Occipital lobe (tissue), 3 donors: ENCODE measurements at places on chromosomes 6 and 20.

DNA sequence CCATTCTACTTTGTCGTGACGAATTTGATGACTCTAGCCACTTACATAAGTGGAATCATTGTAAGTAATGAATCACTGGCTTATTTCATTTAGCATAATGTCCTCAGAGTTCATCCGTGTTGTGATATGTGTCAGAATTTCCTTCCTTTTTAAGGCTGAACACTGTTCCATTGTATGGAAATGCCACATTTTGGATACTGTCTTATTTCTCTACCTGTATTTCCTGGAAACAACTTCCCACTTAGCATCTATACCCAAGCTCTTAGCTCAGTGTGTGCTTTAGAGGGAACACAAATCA lies 28.8 kb upstream of the GGTLC1 start:
- no peak for DNase-seq

DNA sequence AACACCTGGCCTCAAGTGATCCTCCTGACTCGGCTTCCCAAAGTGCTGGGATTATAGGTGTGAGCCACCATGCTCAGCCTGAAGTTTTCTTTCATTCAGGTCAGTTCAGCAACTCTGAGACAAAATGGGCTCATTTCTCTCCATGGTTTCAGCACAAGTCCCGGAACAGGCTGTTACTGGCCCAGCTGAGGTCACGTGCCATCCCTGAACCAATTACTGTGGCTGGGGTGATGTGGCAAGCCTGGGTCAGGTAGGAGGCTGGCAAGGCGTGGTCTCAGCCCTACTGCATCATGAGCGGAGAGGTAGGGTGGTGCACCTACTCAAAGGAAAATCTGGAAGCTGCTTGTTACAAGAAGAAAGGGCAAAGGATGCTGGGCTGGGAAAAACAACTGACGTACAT lies 326.4 kb downstream of the KIF16B start:
- DNase-seq, result no peak

- DNase-seq, result no peak
These were observed 72.9 kb upstream of the EEF1E1 start for GRCh38 chr6:8175046-8175777.

DNA sequence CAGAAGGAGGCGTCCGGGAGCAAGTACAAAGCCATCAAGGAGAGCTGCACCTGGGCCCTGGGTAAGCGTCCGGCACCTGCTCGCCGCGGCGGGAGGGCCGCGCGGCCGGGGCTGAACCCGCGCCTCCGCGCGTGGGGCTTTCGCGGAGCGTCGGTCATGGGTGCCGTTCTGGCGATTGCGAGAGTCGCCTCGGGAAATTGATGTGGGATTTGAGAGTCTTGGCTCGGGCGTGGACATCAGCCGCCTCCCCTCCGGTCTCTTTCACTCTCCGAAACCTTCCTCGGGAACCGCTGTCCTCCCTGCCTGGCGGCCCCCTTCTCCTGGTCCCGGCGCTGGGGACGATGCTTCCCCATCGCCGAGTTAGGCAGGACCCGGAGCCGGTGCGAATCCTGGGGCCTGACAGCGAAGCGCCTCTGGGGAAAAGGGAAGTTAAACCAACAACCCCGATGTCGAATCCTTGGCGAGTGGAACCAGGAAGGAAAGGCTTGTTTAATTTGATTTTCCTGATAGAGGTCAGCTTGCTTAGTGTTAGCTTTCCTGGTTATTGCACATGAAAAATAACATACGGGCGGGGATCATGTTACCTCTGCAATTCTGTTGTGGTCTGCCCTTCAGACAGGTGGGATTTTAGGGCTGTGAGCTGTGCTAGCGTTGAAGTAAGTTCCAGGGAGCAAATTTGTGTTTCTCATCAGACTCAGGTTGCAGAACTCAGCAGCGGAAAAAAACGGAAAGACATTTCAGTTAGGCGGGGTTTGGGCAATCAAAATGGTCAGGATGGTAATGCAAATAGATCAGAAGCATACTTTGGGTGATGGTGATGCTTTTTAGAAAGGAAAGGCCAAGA lies 594 bp downstream of the ARFGEF3 start:
- peak; percentile 58 for DNase-seq

DNA sequence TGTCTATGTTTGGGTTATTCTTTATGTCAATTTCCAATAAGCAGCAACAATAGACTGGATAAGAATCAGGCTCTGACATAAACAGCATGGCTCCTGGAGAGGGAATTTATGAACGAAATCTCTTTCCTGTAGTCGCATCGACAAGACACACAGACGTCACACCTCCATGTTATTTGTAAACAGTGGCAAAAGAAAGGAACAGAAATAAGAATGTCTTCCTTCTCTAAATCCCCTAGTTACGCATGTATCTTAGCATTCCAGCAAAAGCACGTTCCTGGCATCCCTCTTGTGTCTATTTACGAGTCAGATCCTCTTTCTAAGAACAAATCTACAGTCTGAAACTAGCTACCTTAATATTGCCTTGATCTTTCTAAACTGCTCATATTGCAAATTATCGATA lies 559.1 kb upstream of the JAG1 start:
- no peak for DNase-seq

DNA sequence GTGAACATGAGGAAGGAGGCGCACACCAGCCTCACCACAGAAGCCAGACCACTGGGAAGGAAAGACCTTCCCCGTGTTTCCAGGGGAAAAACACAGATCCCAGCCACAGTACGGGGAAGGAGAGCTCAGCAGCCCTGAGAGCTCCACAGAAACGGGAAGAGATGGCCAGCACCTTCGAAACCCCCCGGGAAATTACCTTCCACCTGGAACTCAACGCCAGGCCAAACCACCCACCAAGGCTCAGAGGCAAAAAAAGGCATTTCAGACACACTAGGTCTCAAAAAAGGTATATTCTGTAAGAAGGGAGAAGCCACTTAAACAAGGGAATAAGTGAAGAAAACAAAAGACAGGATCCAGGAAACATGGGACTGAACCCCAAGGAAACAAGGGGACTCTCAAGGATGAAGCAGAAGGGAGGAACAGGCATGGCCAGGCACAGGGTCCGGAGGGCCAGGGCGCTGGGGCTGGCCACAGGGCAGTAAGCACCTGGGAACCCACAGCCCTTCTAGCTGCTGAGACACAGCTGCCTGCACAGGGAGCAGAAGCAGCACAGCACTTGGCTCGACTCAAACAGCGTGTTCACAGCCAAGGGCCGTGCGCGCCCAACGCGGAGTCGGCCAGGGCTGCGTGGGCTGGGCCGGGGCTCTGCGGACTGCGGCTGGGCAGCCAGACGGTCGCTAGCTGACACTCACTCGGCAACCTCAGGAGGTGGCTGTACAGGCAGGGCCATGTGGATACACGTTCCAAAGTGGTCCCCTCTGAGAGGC lies 44.6 kb downstream of the TAF4 start:
- DNase-seq, result peak; percentile 33

GRCh38 chr6:25223490-25223991 lies 55.6 kb upstream of the CARMIL1 start:
- DNase-seq, result peak; percentile 22

DNA sequence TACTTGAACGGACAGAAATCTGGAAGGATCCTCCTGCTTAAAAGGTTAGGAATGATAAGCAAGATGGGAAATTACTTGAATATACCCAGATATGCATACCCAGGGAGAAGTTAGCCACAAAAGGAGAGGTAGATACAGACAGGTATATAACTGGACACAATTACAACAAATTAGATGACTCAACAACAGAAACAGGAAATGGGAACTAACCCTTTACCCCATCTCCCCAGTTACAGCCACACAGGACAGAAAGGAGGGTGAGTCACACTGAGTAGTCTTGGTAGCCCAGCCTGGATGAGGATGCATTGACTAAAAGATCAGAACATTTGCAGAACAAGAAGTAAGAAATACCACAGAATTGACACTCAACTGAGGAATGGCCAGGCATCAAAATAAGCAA lies 61.2 kb downstream of the C6orf52 start:
- no peak for DNase-seq

GRCh38 chr20:45293041-45294002 lies 13.3 kb upstream of the RBPJL start:
- peak; percentile 64 for DNase-seq

DNA sequence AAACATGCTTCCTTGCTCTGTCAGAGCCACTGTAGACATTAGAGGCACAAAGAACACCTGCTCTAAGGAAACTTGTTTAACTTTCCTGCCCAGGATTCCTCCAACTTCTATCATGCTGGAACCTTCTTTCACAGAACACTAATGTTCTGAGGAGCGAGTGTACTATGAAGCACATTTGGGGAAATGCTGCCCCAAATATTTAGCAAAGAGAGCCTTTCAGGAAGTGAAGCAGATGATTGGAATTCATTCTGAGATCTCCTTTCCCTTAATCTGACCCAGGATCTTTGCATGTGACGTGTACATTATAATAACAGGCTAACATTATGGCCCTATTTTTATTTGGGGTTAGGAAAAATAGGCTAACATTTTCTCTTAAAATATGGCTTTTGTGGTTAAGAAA lies 21.0 kb upstream of the FYN start:
- DNase-seq, result no peak

- peak; percentile 15 for DNase-seq
These were observed 10.6 kb downstream of the NOL4L start for GRCh38 chr20:32574296-32575226.

- DNase-seq, result no peak
These were observed 8.1 kb downstream of the CRISP3 start for GRCh38 chr6:49736017-49736508.

- no peak for DNase-seq
These were observed 609.5 kb upstream of the CDH4 start for GRCh38 chr20:60642541-60642940.

DNA sequence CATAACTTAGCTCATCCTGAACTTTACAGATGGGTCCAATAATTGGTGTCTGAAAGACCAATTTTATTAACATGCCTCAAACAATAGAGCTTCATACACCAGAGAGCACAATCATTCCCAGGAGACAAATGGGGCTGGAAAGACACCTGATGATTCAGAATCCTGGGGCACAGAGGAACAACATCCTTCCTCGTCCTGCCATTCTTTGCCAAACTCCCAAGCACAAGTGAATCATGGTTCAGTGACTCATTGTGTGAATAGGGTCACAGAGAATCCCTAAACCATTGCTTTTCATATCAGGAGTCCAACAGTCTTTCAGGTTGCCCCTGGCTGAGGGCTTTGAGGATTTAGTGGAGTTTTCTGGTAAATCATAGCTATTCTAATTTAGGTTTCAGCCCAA lies 266.4 kb upstream of the BMP2 start:
- no peak for DNase-seq

DNA sequence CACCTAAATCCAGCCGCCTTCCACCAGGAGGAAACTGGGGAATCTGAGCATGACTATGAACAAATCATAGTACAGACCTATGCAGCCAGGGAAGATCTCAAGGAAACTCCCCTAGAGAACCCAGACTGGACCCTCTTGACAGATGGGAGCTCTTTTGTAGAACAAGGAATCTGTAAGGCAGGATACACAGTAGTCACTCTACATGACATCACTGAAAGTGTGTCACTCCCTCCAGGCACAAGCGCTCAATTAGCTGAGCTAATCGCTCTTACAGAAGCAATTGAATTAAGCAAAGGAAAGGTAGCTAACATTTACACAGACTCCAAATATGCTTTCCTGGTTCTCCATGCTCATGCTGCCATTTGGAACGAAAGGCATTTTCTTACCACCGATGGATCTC lies 36.8 kb downstream of the PLN start:
- DNase-seq, result no peak

GRCh38 chr6:4272996-4273395 lies 137.6 kb upstream of the ECI2 start:
- DNase-seq, result no peak

DNA sequence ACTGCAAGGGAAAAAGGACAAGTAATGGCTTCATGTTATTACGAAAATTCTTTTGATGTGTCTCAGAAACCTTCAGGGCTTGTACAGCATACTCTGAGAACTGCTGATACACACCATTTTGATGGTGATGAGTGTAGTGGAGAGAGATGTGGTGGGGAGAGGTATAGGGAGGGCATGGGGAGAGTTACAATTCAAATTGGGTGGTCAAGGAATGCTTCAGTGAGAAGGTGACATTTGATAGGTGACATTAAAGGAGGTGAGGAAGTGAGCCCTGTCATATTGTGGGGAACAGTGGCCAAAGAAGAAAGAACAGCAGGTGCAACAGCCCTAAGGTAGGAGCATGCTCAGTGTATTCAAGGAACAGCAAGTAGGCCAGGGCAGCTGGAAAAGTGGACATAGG lies 318.9 kb downstream of the CLIC5 start:
- no peak for DNase-seq

GRCh38 chr6:158680481-158680880 lies 30.6 kb downstream of the SYTL3 start:
- no peak for DNase-seq
